ENCODE measurements at places on chromosomes 3 and 15.

DNA sequence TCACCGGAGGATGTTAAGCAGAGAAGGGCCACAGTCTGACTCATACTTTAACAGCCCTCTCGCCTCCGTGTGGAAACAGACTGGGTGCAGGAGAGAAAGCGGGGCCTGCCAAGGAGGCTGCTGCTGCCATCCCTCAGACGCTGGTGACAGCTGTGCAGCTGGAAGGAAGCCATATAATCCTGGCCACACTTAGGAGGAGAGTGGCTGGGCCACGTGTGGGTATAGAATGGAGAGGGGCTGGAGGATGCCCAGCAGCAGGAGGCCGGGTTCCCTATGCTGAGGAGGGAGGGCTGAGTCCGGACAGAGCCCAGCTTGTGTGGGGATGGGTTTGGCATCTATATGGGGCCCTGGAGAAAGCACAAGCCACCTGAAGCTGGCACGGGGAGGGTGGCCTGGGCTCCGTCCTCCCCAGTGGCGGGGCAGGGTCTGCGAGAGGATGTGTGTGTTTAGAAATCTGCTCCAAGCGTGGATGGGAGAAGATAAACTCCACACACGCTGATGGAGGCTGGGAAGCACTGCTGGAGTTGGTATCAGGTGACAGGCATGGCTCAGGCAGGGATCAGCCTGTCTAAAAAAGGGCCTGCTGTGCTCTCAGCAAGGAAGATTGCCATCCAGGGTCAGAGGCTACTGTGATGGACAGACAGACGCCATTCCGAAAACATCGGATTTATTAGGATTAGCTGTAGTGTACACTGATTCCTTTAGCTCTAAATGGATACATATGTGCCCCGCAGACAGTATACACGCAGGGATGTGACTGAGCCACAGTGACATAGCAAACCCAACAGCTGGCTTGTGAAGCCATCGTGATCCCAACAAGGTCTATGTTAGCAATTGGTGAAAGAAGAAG is 15.9 kb downstream of the ABTB1 start:
- no peak for DNase-seq

DNA sequence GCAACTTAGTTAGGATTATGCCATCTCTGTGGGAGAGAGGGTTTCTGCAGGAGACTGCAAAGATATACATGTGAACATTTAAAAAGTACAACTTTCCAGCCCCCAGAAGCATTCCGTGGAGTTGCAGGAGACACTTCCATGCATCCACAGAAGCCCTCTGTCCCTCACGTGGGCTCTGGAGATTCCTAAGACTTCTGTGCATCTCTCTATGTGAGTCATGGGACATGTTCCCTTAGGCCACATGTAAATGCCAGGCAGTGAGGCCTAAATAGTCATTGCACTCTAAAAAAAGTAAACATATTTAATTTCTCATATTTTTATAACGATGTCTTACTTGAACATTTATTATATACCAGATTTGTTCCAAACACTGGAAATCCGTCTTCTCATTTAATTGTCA is 126.5 kb upstream of the ROPN1 start:
- DNase-seq: no peak

DNA sequence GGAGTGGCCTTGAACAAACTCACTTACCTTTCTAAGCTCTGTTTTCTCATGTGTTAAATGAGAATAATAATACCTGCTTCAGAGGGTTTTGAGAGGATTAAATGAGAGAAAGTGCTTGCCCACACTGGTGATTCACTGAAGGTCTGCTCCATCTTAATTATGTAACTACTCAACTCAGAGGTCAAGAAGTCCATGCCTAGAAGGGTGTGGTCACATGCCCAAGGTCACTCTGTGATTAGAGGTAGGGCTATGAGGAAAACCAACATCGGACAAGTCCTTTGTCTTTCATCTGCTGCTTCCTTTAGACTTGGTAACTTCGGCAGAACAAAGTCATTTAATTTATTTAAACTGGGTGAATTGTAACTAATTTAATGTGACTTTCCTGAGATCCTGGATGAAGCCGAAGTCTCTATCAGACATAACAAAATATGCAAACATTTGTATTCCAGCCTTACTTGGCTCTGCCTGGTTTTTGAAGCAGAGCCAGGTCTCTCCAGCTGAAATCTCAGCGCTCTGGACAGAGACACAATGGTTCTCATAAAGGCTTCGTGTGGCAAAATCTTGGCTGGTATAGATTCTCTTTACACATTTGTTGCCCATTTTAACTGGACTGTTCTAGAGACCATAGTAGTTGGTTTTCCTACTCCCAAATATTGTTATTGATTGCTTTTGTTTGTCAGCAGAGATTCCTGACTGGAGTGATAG is 3.0 kb downstream of the CHRNA7 start:
- no peak for DNase-seq

GRCh38 chr3:56928379-56929068 is 126.8 kb upstream of the ARHGEF3 start:
- no peak for DNase-seq

All from GM19239 (cell line).